ENCODE measurements at places on chromosomes 1 and 21.

GRCh38 chr1:109040989-109041620 is 797 bp downstream of the WDR47 start:
- DNase-seq, result peak; percentile 62

DNA sequence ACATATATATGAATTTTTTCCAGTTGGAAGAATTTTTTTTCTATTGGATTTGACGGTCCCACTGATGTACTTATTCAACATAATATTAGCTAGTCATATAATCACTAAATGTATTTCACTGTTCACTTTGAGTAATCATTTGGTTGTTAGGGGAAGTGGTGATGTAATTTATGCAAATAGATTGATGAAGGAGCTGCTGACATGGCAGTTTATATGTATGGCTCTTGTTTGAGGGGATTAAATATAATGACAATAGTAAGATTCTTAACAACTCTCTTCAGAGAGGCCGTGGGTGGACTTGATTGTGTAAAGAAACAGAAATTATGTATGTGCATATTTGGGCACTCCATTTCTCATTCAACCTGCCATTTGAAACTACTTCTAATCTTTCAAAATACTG is 653.6 kb upstream of the ADGRL4 start:
- no peak for DNase-seq

GRCh38 chr1:118958937-118959631 is 29.1 kb downstream of the TBX15 start:
- no peak for DNase-seq

DNA sequence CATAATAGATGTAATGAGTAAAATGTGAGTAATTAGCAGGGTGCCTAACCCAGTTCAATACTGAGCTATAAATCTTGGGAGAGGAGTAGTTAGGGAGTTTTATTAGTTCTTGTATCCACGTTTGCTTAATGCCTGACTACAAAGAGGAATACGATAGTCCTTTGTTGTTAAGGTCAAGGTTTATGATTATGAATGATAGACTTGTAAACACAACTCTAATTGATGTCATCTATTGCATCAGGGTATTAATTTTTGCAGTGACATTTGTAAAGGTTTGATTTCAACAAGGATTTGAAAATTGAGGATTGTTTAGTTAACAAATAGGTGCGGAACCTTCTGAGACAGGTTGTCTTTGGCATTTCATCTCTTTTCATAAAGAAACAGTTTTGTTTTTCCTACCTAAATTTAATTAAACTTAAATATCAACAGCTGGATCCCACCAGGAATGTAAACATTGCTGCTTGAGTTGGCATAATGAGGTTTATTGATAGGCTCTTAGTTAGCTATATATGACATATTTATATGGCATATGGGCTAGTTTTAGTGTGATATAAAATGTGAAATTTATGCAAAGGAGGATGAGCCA is 9.7 kb downstream of the SOAT1 start:
- no peak for DNase-seq

GRCh38 chr1:202159534-202160371 is 649 bp downstream of the PTPN7 start:
- DNase-seq, result peak; percentile 85

DNA sequence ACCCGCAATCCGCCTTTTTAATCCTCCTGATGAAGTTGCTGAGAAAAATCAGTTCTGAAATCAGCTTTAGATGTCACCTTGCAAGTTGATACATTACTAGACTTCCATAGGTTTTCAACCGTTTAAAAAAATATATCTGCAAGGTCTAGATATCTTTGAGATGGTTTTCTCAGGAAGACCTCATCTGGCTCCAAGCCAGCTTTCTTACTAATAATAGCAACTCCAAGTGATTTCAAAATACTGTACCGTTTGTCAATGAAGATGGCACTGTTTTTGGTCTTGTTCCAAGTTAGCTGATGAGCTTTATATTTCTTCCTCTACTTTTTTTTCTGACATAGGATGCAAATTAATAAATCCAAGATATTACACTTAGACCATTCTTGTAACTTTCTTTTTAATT is 40.3 kb downstream of the LRRC8C start:
- peak; percentile 60 for DNase-seq

- DNase-seq, result no peak
Observed at GRCh38 chr1:39294531-39294930, 90.0 kb downstream of the MACF1 start.

- DNase-seq, result no peak
Observed at GRCh38 chr1:100392756-100393155, 40.5 kb downstream of the CDC14A start.

DNA sequence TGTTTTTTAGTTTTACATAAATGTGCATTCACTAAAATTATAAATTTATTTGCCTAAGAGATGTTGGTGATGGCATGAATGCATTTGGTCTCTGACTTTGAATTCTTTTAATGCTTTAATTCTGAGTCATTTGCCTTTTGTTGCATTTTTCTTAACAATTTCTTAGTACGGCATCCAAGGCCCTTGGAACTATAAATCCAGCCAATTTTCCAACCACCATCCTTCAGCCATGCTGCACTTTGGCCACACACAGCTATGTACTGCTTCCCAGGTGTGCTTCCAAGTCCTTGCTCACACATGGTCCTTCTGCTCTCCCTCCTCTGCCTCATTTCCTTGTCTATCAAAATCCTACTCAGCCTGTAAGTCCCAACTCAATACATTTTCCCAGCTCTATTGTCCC is 161.0 kb downstream of the DHRS3 start:
- no peak for DNase-seq

- no peak for DNase-seq
Observed at GRCh38 chr1:156795787-156796186, 20.9 kb downstream of the SH2D2A start.

DNA sequence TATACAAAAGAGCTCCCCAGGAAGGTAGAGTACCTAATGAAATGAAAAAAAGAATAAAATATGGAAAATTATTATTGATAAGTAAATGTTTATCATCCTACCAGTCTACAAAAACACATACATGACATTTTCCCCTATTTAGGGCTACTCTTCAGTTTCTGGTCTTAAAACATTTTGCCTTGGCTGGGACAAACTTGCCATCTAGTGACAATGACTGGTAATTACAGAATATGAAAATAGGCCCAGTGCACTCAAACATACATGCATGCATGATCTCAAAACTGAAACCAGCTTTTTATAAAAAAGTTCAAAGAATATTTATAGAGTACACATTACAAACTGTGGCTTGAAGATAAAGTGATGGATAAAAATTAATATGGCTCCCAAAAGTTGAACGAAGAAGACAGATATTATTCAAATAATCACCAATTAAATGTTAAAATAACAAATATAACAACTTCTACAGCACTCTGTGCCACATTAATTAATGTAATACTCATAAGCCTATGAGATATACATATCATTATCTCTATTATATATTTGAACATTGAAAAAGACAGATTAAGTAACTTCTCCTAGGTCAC is 10.5 kb upstream of the RNPC3 start:
- peak; percentile 57 for DNase-seq

DNA sequence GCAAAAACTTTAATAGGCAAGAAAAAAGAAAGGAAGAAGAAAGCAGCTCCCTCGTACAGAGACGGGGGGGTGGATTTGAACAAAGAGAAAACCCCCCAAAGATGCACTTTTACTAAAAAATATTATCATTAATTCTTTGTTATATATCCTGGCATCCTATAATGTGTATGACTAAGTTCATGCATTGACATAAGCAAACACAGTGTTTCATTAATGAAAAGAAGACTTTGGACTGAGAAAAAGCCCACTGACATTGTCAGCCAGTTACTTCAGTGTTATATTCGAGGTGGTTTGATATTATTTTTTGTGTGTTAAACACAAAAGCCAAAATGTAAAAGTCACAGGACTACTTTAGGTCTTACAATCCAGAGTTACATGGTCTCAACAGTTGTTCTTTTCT is 110.1 kb upstream of the DPYD start:
- DNase-seq, result no peak

GRCh38 chr1:44684525-44684924 is 10.0 kb downstream of the ARMH1 start:
- peak; percentile 86 for DNase-seq

GRCh38 chr1:34267326-34267725 is 90.6 kb downstream of the C1orf94 start:
- no peak for DNase-seq

- DNase-seq, result no peak
Observed at GRCh38 chr21:46621457-46622182, 13.9 kb upstream of the PRMT2 start.

DNA sequence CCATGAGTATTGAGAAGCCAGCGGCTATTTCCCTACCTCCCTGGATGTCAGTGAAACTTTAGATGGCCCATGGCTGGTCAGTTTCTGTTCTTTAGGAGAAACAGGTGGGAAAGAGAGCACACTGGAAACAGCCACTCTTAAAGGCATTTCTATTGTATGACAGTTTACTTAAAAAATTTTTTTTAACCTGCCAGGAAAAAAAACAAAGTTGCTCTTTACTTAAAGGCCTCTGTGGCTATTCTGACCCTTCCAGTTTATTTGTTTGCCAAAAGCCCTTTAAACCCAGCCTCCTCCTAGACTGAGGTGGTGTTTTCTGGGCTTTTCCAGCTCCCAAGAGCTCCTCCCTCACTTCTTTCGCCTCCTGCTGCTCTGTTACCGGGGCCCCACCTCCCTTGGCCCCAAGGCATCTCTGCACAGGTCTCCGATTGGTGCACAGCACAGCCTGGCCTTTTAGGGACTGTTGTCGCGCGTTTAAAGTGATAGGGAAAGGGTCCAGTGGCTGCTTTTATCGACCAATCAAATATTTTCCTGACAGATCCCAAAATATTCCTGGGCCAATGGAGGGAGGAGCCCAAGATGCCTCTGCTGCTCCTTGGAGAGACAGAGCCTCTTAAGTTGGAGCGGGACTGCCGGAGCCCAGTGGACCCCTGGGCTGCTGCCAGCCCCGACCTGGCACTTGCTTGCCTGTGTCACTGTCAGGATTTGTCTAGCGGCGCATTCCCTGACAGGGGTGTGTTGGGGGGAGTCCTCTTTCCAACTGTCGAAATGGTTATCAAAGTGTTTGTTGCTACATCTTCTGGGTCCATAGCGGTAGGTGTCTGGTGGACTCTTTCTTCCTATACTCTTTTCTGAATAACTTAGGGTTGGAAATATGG is at the start of gene SH3BGR:
TSS of gene SH3BGR (plus strand) at position 639 of the 875 bp plus-strand sequence. CDS start at position 766, 127 bp downstream.
- no peak for DNase-seq

DNA sequence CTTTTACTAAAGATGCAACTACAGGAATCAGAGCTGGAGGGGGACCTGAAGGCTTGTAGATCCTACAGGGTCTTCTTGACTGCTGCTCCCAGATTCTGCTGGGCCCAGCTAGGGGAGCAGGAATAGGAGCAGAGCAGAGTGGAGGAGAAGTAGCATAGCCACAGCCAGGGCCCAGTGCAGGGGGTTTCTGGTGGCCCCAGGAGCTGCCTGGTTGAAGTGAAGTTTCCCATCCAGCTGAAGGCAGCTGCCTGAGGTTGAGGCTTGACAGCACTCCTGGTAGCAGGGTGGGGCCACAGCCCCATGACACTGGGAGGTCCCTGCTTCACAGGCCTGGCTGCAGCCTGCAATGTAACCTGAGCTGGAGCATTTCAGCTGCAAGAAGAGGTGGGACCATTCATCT is 2.0 kb upstream of the INPP5B start:
- no peak for DNase-seq

- DNase-seq, result no peak
Observed at GRCh38 chr1:1067284-1067859, 6.7 kb downstream of the RNF223 start.

- no peak for DNase-seq
Observed at GRCh38 chr1:8335246-8335645, 17.3 kb downstream of the SLC45A1 start.

- DNase-seq, result no peak
Observed at GRCh38 chr1:7408771-7409150, 362.3 kb upstream of the VAMP3 start.

DNA sequence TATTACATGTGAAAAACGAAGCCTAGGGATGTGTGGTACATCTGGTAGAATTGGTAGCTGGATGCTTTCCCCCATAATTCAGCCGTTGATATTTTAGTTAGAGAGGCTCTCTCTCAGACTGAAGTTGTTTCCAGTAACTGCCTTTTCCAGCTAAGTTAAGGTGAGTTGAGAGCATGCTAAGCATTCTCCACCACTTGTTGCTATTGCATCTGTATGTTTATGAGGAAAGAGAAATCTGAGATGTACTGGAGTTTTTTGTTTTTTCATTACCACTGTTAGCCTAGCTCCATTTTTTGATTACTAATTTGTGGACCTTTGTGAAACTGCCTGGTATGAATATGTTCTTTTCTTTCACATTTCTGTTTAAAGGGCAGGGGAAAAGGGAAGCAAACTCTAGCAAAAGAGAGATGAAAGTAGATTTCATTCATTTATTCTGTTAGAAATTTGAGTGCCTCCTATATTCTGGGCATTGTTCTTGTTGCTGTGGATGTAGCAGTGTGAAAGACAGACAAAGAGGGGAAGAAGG is 189.9 kb upstream of the CACYBP start:
- no peak for DNase-seq

GRCh38 chr1:194717334-194717733 is 1530.9 kb upstream of the B3GALT2 start:
- no peak for DNase-seq

- DNase-seq, result no peak
Observed at GRCh38 chr1:170086399-170087032, 12.0 kb upstream of the KIFAP3 start.

DNA sequence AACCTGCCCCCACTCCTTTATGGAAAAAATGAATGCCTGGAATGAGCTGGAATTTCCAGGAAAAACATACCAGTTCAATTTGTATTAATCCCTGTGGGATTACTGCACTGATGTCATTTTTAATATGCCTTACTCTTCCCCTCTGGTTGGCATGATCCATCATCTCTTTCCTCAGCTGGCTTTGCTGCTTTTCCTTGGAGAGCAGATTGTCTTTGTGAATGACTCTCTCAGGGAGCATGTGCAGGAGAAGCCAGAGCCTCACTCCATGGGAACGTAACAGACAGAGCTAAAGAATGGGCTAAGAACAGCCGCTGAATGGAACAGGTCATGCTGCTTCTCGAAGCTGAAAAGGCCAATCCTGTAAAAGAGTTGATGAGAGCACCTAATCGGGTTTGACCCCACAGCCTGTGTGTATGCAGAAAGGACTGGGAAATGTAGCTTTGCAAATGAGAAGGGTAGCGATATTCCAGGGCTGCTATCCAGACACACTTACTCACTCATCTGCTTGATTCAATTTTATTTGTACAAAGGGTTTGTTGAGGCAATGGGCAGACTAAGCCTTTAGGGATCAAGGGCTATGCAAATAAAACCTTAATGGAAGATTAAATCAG is 20.7 kb downstream of the PHC2 start:
- no peak for DNase-seq

DNA sequence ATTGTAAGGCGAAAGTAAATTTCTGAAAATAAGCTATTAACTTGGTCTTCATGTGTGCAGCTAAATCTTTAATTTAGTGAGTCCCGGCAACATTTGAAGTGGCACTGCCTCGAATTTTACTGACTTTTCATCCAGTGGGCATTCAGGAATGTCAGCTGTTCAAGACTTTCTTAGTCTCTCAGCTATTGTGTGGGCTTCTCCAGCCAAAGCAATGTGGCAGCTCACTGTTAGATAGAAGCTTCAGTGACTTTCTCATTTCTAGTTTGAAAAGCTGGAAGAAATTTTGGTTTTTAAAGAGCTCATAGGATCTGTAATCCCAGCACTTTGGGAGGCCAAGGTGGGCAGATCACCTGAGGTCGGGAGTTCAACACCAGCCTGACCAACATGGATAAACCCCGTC is 44.3 kb upstream of the FAM89A start:
- no peak for DNase-seq

All from NB4 (cell line).